ENCODE measurements at places on chromosomes 7 and 10.

DNA sequence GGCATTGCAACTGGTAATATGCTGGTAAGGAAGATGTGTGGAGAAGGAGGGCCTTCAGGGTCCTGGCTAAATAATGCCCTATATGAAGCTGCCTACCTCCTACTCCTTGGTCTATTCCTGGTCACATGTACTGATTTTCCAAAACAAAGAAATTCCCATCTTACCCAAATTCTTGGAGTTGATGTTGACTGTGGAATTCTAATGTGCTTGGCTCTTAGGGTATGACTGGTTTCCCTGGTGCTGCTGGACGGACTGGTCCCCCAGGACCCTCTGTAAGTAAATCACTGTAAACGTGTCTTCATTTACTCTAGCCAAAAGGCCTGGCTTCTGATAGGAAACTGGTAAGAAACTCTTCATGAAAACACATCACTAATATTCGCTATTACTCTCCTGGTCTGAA lies 27.0 kb downstream of the COL1A2 start:
- no peak for DNase-seq

DNA sequence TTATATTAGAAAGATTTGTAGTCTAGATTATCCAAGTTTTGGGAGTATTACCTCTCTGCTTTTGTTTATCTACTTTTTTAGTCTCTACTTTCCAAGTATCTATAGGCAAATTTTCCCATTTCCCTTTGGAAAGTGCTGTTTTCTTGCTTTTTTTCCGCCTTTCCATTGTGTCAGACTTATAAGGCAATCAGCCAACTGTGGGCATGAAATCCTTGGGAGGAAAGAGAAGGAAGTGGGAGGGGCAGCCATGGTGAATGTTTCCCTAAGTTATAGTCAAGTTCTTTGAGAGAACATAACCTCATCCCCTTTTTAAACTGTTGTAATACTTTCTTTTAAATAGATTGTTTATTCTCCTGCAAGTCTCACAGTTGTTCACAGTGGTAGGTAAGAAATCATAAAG lies 52.6 kb downstream of the PTEN start:
- no peak for DNase-seq

GRCh38 chr10:4941540-4942330 lies 21.5 kb upstream of the AKR1C1 start:
- DNase-seq: peak; percentile 88

DNA sequence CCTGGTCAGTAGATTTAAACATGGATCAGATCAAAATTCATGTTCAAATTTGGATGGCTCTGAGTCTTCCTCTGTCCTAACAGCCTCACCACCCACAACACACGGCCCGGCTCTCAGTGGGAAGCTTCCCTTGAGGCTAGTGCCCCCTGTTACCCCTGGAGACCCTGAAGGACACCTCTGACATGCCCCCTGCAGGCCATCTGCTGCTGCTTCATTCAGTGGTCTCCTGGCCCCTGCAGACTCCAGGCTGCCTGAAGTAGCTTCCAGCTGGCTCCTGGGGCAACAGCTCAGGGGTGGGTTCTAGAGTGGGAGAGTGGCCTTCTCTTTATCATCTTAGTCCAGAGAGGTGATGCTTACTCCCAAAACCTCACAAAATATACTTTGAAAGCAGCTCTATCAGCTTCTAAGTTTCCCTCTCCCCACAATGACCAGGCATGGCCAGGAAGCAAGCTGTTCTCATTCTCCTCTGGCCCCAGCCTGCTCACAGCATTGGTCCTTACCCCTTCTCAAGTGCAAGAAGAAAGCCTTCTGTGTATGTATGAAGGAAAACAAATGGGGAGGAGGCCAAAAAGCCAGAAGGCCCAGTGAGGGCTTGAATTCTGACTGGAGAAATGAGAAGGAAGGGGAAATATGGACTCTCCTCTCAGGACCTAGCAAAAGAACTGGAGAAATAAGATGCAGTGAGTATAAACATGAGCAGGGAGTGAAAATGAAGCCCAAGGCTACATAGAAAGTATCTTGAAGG lies 189.6 kb upstream of the INHBA start:
- DNase-seq: no peak

DNA sequence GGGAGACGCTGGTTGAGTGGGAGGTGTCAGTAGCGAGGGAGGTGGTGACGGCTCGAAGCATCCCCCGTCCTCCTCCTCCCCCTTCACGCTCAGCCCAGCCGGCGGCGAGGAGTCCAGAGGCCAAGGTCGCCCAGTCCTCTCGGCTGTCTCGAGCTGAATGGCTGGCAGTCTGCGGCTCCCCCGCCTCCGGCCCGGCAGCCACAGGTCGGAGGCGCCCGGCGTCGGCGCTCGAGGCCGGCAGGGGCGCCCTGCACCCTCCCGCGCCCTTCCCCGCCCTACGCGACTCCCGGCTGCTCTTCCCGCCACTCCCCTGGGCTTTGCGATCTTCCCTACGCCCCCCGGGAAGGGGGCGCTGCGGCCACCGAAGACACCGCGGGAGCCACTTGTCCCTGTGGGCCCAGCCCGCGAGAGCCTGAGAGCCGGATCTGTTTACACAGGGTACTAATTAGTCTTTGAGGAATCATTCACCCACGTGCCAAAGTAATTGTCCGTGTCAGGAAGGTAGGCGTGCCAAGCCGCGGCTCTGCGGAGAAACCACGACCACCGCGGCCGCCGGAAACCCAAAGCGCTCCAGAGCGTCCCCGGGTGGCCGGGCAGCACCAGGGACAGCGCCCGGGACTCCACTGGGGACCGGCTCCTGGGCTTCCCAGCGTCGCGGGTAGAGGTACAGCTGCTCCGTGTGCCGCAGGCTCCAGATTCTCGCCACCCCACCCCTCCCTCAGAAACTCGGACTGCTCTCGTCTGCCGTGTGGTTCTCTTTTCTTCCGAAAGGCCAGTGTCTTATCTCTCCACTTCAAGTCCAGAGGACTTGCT lies at the start of gene NXPH1:
Gene NXPH1, plus strand, starts transcription at position 133 of the 813 bp plus-strand sequence.
- DNase-seq: no peak

GRCh38 chr7:64654796-64655548 lies 11.0 kb upstream of the ZNF107 start:
- DNase-seq: no peak

All from LoVo (cell line).